GM12891 (cell line): ENCODE measurements at places on chromosomes 2 and 18.

DNA sequence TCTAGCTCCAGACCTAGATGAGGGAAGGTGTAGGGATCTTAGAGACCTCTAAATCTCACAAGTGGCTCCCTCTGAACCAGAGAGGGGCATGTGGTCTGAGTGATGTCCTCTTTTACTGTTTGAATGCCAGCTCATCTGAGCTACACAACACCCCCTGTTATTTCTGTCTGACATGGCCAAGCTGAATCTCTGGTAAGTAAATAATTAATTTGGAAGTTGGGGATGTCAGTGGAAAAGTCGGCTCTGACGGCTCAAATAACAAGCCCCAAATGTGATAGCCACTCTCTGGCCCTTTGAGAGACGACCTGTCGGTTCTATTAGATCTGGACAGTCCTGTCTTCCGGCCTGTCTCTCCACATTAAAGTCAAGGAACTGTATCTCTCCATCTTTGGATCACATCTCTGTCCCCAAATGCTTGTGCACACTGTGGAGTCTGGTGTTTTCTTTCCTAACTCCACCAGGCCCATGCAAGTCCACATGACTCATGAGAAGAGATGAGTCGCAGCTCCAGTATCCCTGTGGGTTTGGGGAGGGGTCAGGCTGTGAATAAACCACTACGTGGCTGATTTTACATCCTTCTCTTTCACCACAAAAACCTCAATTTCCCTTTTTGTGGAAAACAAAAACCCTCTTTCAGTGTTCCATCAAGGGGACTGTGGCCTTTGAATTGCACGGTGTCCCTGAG, 52.5 kb downstream of the SETBP1 start:
- no peak for DNase-seq

DNA sequence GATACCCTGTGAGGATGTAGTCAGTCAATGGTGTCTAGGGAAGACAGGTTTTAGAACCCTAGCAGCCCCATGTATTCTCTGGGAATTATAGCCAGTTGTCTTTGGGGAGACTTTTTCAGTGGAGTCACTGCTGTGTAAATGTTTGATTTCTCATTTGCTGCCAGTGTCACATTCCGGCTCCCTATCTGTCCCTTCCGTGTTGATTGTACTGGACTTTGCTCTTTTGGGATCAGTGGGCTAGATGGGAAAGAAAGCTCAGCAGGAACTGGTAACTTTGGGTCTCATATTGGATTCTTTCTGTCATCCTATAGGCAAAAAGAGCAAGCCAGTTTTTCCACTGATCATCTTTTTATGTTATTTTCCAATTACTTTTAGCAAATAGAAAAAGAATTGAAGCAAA, 70.1 kb downstream of the GTF3C3 start:
- DNase-seq = no peak

DNA sequence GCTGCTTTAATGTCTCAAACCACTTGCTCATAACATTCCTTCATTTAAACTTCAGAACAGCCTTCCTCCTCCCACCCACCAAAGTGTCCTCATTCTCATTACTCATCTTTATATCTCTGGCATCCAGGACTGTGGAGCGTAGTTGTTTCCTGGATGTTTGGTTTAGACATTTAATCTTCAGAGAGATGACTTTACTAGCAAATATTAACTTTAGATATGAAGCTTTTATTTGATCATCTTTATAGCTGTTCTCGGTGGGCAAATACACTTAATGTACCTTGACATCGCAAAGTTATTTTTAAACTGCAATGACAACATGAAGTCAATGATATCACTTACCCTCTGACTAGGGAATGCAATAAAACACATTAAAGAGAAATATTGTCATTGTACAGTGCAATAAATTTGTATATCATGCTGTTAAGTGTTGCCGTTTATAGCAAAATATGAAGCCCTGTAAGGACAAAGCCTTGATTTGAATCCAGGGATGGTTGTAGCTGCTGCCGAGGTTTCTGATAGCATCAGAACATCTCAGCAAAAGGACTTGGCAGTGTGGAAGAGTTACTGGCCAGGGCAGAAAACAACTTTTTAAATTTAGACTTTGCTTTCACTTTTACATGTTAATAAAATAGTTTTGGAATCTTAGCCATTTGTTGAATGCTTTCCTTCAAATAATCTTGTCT, 4.6 kb upstream of the LAMA3 start:
- no peak for DNase-seq

GRCh38 chr2:138829326-138829919, 49.2 kb upstream of the NXPH2 start:
- no peak for DNase-seq

DNA sequence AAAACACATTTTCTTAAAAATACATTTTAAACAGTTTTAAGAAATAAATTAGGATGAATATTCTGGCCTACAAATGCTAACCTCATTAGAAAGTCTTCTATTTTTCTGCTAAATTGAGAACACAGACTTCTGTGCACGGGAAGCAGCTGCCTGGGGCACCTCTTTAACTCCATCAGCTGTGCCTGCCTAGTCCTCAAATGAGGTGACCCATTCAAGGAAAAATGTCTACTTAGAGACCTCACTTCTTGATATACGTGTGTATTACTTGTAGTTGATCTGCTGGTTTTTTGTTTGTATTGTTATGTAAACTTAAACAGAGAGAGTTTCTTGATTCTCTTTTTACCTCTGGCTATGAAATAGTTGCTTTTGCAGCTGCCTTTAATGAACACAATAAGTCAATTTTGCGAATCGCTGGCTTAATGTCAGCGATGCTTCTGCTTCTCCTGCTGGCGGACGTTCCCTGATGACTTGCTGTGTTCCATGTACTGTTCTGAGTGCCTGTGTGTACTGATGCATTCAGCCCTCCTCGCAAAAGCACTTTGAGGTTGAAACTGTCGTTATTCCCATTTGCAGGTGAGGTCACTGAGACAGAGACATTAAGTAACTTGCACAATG, 88.7 kb upstream of the TXNDC2 start:
- DNase-seq = no peak

- DNase-seq = no peak
Observed at GRCh38 chr18:59049721-59050660, 89.7 kb upstream of the SEC11C start.

DNA sequence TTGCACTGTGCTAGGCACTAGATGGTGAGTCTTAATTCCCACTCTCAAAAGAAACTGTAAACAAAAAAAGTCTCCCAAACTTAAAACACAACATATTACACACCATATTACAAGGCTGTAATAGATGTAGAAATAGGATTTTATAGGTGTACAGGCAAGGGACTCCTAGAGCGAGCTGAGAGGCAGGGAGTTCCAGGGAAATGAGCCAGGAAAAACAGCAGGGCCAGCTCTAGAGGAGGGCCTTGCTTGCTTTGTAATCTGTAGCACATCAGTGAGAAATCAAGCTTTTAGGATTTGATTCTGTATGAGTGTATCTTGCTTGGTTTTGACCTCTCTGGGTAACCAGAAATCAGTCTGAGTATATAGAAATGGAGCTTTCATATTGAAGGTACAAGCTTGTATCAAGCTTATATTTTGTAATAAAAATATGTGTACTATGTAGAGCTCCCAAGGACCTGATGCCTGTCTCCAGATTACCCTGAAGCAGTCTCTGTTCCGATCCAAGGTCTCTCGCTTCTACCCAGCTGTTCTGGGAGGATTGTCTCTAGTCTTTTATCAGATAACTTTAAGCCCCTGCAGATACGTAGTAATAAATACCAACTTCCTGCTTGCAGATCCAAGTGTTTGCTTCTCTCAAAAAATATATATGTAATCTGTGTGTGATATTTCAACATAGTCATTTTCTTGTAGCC, 73.0 kb downstream of the MYO1B start:
- DNase-seq = no peak

GRCh38 chr2:102558463-102558862, 60.9 kb upstream of the SLC9A2 start:
- no peak for DNase-seq

- DNase-seq = no peak
Observed at GRCh38 chr2:33681364-33681757, 82.3 kb upstream of the FAM98A start.

DNA sequence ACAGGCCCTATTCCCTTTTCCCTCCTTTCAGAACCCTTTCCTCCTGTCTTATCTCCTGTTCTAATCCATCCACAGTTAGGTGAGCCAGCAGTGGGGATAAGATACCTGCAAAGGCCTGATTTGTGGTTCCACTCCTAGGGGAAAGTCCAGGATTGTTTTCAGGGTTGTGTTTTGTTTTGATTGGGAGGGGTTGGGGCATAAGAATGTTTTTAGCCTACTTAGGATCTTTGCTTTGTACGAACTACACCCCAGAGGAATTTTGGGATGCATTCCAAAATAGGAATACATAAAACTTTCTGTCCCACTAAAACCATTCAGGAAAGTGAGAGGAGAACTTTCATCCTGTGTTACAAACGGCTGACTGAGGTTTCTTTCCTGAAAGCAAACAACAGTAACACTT, 150.8 kb upstream of the PGAP1 start:
- no peak for DNase-seq

DNA sequence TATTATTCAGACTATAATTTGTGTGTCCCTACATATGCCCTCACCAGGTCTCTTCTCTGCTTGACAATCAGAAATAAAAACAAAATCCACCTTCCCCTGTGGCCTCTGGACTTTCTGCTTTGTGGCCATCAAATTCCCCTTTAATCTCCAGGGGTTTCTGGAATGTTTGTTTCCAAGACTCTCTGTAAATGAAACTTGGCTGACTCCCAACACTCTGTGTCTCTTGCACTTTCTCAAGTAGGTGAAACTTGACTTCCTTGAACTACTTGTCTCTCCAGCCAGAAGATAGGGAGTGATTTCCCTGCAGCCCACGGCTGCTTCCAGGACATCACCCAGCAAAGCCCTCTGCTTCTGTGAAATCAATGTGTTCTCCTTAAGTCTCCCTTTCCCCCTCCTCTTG, 54.1 kb upstream of the AQP4 start:
- no peak for DNase-seq

DNA sequence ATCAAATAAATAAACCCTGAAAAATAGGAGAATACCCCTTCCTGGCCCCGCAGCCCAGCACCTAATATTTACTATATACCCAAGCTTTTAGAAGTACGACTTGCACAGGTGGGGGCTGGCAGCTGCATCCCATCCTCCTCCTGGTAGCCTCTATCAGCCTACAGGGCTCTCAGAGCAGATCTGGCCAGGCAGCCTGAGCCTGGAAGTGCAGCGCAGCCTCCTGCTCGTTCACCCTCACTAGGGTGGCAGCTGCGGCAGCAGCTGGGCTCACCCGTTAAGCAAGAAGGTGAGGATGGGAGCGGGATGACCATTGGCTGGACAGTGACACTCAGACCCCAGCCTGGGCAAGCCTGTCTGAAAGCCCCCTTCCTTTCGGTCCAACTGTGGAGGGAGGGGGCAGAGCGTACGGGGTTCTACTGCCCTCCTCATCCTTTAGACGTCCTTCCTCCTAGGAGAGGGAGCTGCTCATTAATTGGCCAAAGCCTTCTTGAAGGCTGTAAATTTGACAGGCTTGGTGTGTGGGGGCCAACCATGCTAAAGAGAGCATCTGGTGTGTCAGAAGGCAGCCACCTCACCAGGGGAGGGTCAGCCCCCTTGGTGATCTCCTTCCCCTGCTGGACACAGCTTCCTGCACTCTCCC, 23.3 kb downstream of the MPHOSPH10 start:
- DNase-seq = no peak

GRCh38 chr2:70085711-70086277, 1.5 kb upstream of the PCBP1 start:
- DNase-seq = no peak

DNA sequence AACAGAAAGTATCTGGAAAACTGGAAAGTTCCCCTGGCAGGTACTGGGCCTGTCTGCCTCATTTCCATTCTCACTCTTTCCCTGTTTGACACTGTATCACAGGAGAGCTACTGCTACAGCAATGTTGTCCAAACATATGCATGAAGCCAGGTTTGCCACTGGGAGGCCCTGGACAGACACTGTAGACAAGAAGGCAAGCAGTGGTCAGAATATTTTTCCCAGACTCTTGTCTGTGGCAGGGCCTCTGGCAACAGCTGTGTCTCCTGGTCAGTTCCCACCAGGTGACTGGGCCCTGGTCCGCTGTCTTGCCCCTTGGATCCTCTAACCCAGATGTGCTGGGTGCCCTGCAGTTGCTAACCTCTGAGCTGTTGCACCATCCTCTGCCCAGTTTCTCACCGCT, 178.9 kb upstream of the FANCL start:
- no peak for DNase-seq

DNA sequence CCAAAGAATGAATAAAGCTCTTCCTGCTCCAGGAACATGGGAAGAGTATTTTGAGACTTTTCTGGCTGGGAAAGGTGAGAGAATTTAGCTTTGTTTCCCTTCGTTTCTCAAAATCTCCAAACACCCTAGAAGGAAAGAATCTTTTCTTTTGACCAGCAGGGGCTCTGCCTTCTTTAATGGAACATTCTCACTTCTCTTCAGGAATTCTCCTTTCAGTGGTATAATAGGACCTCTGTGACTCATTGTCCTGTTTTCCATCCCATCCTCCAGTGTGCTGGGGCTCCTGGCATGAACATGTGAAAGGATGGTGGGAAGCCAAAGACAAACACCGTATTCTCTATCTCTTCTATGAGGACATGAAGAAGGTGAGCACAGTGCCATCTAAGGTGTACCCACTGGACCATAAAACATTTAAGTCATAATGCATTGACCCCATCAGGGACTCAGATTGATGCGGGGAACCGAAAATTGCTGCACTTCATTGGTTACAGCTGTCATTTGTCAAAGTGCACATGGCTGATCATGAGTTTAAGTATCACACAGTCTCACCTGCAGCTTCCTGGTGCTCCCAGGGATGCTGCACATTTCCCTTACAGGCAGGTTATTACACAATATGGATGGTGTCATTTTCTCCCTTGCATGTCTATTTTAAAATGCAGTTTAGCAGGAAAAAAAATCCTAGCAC, 5.5 kb downstream of the SULT1C4 start:
- no peak for DNase-seq

GRCh38 chr2:233441161-233442027, 87.1 kb downstream of the DGKD start:
- no peak for DNase-seq

GRCh38 chr2:179193759-179194394, 70.8 kb downstream of the SESTD1 start:
- no peak for DNase-seq

DNA sequence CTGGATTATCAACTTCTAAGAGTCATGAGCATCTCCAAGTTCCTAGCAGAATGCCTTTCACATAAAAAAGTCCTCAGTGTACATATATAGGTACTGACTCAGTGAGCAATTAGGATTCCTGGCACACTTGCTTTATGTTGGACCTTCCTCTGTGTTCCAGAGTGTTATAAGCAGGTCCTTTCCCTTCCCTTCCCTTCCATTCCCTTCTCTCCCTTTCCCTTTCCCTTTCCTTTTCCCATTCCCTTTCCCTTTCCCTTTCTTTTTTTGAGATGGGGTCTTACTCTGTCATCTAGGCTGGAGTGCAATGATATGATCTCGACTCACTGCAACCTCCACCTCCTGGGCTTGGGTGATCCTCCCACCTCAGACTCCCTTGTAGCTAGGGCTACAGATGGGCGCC, 48.7 kb downstream of the SCN3A start:
- no peak for DNase-seq

DNA sequence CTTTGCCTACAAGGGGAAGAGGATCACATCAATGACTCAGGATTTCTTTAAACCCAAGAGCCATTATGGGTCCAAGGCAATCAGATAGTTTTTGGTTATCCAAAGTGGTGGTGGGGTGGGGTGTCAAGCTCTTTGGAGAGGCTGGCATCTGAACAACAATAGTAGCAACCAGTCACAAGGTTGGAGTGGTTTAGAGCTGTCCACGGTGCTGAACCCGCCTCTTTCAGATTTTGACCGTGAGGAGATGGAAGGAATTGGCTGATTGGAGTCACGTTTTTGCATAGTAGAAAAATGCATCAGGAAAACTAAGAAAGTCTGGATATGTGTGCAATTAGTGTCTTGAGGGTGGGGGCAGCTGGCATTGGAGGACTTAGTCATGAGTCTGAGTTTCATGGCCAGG, 159.9 kb downstream of the LOXHD1 start:
- no peak for DNase-seq
